ENCODE measurements at places on chromosomes 7 and 10.

DNA sequence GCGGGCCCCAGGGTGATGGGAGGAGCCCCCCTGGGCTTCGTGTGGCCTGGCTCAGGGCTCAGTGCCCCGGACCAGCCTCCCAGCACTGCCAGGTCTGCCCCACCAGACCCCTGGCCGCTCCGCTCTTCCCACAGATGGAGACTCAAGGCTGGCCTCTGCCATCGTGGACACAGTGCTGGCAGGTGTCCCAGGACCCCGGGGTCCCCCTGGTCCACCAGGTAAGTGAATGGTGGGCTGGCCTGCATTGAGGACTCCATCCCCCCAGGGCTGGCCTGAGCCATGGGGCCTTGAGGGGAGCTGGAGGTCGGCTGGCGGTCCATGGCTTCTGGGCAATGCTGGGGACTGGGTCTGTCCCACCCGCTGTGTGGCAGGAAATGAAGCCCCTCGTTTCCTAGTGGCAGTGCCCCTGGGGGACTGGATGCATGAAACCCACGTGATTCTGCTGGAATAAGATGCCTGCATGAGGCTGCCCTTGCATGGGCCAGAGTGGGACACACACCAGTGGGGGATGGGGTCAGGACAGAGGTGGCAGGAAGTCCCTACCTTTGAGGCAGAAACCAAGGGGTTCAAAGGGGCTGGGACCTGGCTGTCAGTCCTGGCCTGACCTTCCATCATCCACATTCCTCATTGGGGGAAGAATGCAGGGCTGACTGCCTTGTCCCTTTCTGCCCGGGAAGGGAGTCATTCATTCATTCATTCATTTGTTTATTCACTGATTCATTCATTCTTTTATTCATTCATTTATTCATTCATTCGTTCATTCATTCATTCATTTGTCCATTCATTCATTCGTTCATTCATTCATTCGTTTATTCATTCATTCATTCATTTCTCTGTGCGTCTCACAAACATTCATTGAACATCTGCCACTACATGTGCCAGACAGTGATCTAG is 81.8 kb downstream of the MYL10 start:
- no peak for DNase-seq

DNA sequence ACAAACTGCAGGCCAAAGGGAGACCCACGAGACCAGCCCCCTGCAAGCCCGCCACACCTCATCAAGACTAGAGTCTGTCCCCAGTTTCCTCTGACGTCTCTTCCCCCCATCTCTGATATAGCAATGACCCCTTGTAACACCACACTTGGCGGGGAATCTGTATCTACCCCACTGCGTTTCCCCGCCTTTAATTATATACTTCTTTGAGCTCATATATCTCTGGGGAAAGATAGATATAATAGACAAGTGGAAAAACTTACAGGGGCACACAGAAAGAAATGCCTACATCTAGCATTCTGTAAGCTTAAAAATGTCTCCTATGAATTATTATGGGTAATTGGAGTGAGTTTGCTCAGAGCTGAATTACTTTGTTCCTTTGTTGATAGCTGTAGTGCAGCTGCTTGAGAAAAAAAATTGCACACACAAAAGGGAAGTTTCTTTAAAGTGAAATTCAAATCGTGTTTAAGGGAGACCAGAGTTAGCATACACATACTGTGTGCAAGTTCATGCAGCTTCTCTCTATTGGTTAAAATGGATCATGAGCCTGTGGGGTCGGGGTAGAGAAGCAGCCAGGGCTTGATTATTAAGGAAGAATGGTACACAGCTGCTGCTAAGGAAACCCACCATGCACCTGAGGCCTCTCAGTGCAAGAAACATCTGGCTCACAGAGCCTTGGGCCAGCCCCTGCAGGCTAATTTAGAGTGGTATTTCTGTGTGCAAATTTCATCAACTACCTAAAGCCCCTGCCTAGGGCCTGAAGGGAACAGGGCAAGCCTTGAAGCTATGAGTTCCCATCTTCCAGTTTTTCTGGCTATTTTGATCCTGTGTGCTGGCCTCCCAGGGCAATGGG is 32.5 kb downstream of the CDCA7L start:
- DNase-seq, result no peak

DNA sequence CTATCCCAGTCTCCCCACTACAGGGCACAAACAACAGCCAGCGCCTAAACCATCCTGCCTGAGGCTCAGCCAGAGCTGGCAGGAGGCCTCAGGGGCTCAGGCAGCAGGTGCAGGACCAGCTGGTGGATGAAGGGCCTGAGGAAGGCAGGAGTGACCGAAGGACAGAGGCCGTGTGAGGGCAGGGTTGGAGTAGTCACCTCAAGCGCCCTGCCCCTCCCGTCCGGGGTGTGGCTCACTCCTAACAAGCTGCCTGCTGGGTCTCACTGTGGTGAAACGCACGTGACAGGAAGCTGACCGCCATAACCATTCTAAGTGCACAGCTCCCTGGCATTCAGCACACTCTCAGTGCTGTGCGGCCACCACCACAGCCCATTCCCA is 281.1 kb downstream of the ELFN1 start:
- DNase-seq, result no peak

DNA sequence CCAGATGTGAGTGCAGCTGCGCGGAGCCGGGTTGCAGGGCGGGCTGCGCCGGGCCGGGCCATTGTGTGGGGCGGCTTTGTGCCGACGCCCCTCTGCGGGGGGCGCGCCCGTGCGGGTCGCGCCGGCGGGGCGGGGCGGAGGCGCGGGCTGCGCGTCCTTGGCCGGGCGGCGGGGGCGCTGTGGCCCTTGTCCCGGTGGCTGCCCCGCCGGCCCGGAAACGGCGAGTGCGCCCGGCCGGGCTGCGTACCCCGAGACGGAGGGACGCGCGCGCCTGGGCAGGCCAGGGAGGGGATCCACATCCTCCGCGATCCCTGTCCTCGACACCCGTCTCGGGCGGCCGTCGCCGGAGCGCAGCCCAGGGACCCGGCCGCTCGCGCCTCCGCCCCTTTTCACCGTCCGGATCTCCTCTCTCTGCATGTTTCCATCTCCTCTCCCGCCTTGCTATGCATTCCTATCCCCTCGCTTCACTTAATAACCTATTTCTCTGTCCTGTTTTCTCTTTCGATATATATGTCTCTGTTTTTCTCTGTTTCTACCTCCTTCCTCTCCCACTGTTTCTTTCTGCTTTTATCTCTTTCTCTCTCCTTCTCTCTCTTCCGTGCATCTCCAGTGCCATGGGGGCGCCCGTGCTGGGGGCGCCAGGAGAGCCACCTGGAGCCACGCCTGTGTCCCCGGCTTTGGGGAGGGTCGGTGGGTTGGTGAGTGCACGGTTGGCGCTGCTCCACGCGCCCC is 765 bp downstream of the PFKFB3 start:
- no peak for DNase-seq

- DNase-seq, result no peak
Measured at GRCh38 chr10:116385311-116385710, 42.3 kb upstream of the PNLIPRP3 start.

GRCh38 chr7:155805826-155806095 is 6.5 kb downstream of the SHH start:
- no peak for DNase-seq

DNA sequence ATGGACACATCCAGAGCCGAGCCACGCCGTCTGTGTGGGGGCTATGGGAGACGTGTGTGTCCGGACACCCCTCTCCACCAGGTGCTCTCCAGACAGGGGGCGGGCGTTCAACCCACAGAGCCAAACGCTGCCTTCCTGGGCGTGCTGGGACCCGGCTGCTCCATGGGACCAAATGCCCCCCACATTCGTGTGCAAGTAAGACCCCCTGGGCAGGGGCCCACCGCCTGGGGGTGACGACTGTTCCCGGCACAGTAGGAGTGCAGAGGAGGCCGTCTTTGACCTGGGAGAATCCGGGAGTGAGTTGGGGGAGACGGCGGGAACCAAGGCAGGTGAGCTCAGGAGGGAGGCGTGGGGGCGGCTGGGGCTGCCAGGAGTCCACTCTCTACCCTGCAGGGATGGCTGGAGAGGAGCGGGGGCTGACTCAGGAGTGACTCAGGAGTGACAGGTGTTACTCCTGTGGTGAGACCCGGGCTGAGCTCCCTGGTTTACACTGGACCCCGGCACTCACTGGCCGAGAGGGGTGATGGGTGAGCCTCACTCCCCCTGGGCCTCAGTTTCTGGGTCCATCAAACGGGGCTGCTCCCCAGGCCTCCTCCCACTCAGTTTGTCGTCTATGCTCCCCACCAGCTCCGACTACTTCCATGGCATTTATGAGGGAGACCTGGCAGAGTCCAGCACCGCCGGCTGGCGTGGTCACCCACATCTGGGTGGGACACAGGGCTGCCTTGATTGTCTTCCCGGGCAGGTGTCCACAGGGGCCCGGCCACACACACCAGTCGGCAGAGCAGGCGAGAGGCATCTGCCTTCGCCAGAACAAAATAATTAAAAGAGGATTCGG is 95.0 kb downstream of the MICALL2 start:
- no peak for DNase-seq

DNA sequence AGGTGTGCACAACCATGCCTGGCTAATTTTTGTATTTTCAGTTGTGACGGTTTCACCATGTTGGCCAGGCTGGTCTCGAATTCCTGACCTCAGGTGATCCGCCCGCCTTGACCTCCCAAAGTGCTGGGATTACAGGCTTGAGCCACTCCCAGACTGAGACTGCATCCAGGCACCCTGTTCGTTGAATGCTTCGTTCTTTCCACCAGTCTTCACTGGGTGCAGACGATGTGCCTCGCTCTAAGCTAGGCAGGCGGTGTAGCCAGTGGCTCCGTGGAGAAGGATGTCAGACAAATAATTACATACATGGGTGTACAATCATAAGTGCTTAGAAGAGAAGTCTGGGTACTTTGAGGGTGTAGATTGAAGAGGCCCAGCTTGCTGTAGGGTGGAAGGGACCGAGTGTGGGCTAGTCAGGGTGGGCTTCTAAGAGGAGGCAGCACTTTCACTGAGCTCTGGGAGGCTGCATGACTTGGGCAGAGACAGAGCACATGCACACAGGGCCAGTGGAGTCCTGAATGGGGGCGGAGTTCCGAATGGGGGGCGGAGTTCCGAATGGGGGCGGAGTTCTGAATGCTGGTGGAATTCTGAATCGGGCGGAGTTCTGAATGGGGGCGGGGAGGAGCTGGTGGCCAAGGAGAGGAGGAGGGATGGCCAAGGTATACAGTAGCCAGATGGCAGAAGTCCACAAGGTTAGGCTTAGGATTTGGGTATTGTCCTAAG is 74.3 kb downstream of the COL26A1 start:
- DNase-seq, result no peak

DNA sequence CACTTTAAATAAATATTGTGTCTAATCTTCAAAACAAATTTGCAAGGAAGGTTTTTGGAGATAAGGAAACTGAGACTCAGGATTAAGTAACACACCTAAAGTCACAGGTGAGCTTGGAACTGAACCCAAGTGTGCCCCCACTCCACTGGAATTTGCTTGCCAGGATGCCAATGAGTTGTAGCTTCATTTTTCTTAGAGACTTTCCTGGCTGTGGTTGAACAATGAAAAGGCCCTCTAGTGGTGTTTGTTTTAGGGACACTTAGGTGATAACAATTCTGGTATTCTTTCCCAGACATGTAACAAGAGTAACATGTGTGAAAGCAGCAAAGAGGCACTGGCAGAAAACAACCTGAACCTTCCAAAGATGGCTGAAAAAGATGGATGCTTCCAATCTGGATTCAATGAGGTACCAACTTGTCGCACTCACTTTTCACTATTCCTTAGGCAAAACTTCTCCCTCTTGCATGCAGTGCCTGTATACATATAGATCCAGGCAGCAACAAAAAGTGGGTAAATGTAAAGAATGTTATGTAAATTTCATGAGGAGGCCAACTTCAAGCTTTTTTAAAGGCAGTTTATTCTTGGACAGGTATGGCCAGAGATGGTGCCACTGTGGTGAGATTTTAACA is 1.5 kb downstream of the IL6 start:
- no peak for DNase-seq

- DNase-seq, result no peak
Measured at GRCh38 chr10:14032406-14032998, 298.2 kb downstream of the FRMD4A start.

- DNase-seq, result no peak
Measured at GRCh38 chr10:129192344-129193128, 274.5 kb upstream of the MGMT start.
